Stimulated activated naive CD4-positive, alpha-beta T cell (primary cell): ENCODE measurements at places on chromosomes 13 and 19.

GRCh38 chr19:48477067-48477685 is 8.0 kb downstream of the CYTH2 start:
- DNase-seq, result no peak

DNA sequence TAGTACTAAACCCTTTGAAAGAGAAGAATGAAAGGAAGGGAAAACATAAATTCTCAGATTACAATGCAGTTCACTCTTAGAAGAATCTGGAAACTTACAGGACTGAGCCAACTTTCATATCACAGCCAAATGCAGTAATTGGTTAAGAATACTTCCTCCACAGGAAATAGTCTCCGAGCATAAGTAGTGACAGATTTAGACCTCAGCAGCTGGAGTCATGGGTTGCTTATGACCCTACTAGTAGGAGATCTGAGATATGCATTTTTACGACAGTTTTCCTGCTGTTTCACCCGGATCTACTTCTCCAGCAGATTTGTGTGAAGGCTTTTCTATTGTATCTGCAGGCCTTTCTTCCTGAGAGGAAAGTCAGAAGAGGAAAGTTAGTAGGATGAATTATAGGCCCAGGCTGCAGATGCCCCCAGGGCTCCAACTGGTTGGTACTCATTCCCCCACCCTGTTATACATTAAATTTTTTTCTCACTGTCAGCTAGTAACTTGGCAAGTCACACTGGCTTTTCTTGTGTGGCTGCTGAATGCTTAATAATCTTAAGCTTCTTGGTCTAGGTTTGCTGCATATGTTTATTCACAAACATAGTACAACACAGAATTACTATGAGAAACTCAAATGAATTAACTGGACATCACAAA is 1241.5 kb upstream of the MIR17HG start:
- DNase-seq, result no peak

DNA sequence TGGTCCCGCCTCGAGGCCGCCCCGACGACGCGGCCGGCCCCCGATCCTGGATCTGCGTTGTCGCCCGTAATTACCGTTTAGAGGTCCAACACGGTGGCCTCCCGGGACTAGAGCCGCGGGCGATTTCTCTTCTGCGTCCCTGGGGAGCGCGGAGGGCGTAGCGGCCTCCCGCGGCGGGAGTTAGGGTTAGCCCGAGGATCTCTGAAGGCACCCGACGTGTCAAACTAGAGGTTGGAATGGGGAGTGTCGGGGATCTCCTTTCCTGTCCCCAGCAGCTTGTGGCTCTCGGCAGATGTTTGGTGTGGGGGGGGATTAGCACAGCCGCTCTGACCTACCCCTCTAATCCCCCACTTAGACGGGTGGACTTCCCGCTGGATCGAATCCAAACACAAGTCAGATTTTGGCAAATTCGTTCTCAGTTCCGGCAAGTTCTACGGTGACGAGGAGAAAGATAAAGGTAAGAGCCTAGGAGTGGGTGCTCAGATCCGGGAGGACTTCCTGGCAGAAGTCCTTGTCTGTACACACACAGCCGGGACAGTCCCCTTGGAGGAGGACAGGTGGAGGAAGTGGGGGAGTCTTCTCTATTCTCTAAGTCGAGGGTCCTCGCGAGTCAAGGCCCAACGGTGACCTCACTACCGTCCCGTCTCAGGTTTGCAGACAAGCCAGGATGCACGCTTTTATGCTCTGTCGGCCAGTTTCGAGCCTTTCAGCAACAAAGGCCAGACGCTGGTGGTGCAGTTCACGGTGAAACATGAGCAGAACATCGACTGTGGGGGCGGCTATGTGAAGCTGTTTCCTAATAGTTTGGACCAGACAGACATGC is 581 bp downstream of the CALR start:
- peak; percentile 44 for DNase-seq

- no peak for DNase-seq
Observed at GRCh38 chr13:22821589-22821988, 359.2 kb upstream of the SGCG start.

DNA sequence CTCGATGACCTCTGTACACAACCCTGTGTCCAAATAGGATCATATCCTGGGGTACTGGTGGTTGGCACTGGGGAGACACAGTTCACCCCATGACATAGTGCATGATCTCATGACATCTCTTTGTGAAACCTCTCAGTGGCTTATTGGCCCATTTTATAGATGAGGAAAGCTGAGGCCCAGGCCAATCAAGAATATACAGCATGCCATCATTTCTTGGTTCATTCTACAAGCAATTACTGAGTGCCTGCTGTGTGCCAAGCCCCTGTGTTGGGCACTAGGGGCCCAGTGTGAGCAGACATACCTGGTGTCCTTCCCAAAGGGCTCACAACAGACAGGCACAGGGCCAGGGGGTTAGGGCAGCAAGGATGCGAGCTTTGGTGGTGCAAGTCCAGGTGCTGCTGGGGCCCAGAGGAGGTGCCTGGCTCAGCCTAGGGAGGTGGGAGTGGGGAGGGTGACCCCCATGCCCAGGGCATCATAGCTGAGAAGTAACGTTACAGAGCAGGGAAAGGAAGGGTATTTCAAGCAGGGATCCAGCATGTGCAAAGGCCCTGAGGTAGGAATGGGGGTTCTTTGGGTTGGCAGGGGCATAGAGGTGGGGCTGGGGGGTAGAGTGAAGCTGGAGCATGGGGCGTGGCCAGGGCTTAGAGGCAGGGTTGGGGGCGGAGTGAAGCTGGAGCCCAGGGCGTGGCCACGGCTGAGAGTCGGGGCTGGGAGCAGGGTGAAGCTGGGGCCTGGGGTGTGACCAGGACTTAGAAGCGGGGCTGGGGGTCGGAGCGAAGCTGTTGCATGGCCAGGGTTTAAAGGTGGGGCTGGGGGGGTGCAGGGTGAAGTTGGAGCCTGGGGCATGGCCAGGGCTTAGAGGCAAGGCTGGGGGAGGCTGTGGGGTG is 20.7 kb downstream of the COLGALT1 start:
- no peak for DNase-seq
